Activated effector memory CD4-positive, alpha-beta T cell treated with anti-CD3 and anti-CD28 coated beads, Interleukin-2, amount 50 U/mL, for 16 hours (primary cell): ENCODE measurements at places on chromosomes 16 and 17.
A peak's percentile ranks its signal among the peaks of the same experiment; 100 is the strongest.

DNA sequence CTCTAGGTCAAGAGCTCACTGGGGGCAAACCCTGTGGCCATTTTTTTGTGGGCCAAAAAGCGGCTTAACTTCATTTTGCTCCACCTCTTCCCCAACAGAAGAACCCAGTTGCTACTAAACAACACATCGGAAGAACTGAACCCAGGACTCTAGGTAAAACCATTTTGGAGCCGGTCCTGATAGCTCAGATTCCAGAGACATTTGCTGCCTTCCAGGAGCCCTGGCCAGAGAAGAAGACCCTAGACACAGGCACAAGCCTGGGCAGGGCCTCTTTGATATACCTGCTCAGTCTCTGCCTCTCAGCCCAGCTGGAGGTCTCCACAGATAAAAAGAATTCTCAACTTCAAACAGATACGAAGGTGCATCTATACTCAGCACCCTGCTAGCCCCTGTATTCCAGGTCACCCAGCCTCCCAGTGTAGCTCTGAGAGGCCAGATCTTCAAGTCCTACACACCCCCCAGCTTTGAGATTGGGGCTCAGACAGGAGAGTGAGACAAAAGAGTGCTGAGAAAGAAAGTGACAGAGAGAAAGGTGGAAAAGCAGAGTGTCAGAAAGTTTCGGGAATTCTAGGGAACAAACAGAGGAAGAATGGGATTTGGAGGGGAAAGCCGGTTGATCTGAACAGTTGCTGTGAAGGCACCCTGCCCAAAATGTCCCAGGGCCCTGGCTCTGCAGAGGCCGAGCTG lies 6.6 kb upstream of the HOXB9 start:
- peak; percentile 37 for DNase-seq

DNA sequence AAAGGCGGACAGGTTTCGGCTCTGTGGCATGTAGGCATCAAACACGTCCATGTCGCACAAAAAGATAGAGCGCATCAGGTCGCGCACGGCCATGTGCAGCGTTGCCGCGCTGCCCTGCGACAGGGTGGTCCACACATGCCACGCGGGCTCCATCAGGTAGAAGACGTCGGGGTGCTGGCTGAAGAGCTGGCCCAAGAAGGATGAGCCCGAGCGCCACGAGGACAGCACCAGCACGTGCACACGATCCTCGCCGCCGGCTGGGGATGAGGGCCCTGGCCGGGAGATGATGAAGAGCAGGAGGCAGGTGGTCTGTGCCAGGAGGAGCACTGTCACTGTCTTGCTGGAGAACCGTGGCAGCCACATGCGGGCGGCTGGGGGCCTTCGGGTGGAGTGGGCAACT lies 5.9 kb downstream of the CHST5 start:
- DNase-seq, result no peak

DNA sequence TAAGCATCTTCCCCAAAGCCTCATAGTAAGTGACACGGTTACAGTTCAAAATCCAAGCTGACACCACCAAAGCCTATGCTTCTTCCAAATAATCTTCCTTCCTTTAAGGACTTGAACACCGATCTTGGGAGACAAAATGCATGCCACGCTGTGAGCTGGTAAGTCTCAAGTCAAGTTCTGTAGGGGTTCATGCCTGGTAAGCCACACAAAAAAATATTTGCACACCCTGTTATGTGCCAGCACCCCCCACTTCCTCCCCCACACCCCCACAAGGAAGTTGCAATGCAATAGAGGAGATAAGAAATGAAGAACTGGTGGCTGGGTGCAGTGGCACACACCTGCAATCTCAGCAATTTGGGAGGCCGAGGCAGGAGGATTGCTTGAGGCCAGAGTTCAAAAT lies 5.6 kb downstream of the NOG start:
- no peak for DNase-seq

DNA sequence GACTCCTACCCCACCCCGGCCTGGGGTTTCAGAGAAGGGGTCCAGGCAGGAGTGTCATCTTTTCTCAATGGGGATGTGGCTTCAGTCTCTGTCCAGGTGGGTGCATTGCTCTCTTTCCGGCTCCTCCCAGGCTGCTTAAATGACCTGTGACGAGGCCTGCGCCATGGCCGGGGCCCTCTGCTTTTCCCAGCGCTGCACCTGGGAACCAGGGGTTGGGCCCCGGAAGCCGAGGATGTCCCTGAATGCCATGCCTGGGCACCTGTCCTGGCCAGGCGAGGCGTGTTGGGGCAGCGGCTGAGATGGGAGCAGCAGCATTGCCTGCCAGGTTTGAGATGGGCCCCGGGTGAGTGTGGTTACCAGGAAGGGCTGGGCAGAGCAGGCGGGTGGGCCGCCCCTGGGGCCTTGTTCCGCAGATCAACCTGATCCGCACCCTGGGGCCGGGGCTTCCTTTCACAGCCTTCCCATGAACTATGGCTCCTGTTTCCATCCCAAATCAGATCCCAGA lies 147.4 kb downstream of the SEC14L1 start:
- DNase-seq, result no peak

GRCh38 chr17:37133136-37133535 lies 184.4 kb downstream of the AATF start:
- DNase-seq, result no peak

GRCh38 chr16:5917436-5918195 lies 820.0 kb upstream of the EEF2KMT start:
- no peak for DNase-seq
